Naive thymus-derived CD8-positive, alpha-beta T cell (primary cell): ENCODE measurements at places on chromosomes 3 and 15.

GRCh38 chr3:198025644-198026043 is 65.6 kb downstream of the LMLN start:
- no peak overlapping the region for H3K27ac ChIP-seq
- no peak for DNase-seq
- H3K36me3 ChIP-seq = peaks cover 33% of the 10 kb centered on the region
- no peak overlapping the region for H3K4me3 ChIP-seq
- no peaks in the 10 kb centered on the region for H3K27me3 ChIP-seq

GRCh38 chr3:129626744-129627349 is 20.4 kb upstream of the PLXND1 start:
- H3K27ac ChIP-seq = peak overlapping the region; percentile 93
- H3K4me3 ChIP-seq = peak overlapping the region; percentile 87
- no peaks in the 10 kb centered on the region for H3K36me3 ChIP-seq
- peaks cover 23% of the 10 kb centered on the region for H3K4me1 ChIP-seq
- peak; percentile 54 for DNase-seq

GRCh38 chr15:55695432-55695831 is 47.5 kb downstream of the PRTG start:
- no peak for DNase-seq
- no peaks in the 10 kb centered on the region for H3K36me3 ChIP-seq
- peaks cover 1% of the 10 kb centered on the region for H3K27me3 ChIP-seq
- H3K4me1 ChIP-seq = no peaks in the 10 kb centered on the region
- no peak overlapping the region for H3K27ac ChIP-seq
- H3K4me3 ChIP-seq = no peak overlapping the region

DNA sequence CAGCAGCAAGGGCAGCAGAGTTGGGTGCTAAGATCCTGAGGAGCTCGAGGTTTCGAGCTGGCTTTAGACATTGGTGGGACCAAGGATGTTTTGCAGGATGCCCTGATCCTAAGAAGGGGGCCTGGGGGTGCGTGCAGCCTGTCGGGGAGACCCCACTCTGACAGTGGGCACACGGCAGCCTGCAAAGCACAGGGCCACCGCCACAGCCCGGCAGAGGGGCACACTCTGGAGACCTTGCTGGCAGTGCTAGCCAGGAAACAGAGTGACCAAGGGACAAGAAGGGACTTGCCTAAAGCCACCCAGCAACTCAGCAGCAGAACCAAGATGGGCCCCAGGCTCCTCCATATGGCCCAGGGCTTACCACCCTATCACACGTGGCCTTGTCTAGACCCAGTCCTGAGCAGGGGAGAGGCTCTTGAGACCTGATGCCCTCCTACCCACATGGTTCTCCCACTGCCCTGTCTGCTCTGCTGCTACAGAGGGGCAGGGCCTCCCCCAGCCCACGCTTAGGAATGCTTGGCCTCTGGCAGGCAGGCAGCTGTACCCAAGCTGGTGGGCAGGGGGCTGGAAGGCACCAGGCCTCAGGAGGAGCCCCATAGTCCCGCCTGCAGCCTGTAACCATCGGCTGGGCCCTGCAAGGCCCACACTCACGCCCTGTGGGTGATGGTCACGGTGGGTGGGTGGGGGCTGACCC is 18.8 kb downstream of the SEC61A1 start:
- no peak overlapping the region for H3K27ac ChIP-seq
- H3K36me3 ChIP-seq = peaks cover 52% of the 10 kb centered on the region
- H3K4me1 ChIP-seq = peaks cover 6% of the 10 kb centered on the region
- no peak overlapping the region for H3K4me3 ChIP-seq
- no peak for DNase-seq

GRCh38 chr3:192929755-192930547 is 12.3 kb upstream of the MB21D2 start:
- no peak overlapping the region for H3K4me3 ChIP-seq
- H3K4me1 ChIP-seq = no peaks in the 10 kb centered on the region
- peaks cover 13% of the 10 kb centered on the region for H3K27me3 ChIP-seq
- no peaks in the 10 kb centered on the region for H3K36me3 ChIP-seq
- no peak for DNase-seq

- H3K36me3 ChIP-seq = no peaks in the 10 kb centered on the region
- no peak overlapping the region for H3K4me3 ChIP-seq
- no peak overlapping the region for H3K27ac ChIP-seq
- H3K27me3 ChIP-seq = peaks cover 24% of the 10 kb centered on the region
- DNase-seq = no peak
Measured at GRCh38 chr15:84022516-84022915, 213.1 kb upstream of the GOLGA6L4 start.

GRCh38 chr3:112651516-112651915 is 10.6 kb upstream of the CCDC80 start:
- no peaks in the 10 kb centered on the region for H3K36me3 ChIP-seq
- no peaks in the 10 kb centered on the region for H3K4me1 ChIP-seq
- H3K27ac ChIP-seq = no peak overlapping the region
- no peak for DNase-seq
- no peaks in the 10 kb centered on the region for H3K27me3 ChIP-seq

GRCh38 chr15:57586661-57587424 is 4.9 kb upstream of the MYZAP start:
- H3K36me3 ChIP-seq = peaks cover 8% of the 10 kb centered on the region
- no peak overlapping the region for H3K4me3 ChIP-seq

GRCh38 chr3:122077293-122078234 is 22.4 kb downstream of the CD86 start:
- DNase-seq = no peak
- peaks cover 11% of the 10 kb centered on the region for H3K4me1 ChIP-seq
- H3K27me3 ChIP-seq = peaks cover 36% of the 10 kb centered on the region
- H3K4me3 ChIP-seq = no peak overlapping the region
- peaks cover 4% of the 10 kb centered on the region for H3K36me3 ChIP-seq

- H3K27ac ChIP-seq = peak overlapping the region; percentile 42
- no peaks in the 10 kb centered on the region for H3K27me3 ChIP-seq
Measured at GRCh38 chr3:4581920-4582611, 88.9 kb downstream of the ITPR1 start.

DNA sequence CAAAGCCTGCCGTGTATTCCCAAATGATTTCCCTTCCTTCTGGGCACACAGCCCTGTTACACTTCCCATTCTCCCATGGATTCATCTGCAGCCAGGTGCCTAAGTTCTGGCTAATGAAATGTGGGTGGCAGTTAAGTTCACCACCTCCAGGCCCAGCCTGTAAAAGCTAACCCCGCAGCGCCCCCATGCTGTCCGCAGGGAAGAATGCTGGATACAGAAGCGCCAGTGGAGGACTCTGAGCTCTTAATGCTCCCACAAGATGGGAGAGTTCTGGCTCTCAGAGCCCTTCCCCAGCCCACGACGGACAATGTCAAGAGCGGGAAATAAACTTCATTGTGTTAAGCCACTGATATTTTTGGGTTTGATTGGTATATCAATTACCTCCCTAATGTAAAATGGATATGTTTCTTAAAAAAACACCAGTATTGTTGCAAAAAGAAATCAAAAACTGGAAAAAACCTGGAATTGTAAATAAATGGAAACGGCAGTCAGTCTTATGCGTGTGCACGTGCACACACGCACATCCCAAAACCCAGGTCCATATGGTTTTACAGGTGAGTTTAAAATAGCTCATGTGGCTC is 37.7 kb upstream of the FGD5 start:
- no peak for DNase-seq
- H3K36me3 ChIP-seq = peaks cover 8% of the 10 kb centered on the region
- H3K4me3 ChIP-seq = no peak overlapping the region
- no peak overlapping the region for H3K27ac ChIP-seq

DNA sequence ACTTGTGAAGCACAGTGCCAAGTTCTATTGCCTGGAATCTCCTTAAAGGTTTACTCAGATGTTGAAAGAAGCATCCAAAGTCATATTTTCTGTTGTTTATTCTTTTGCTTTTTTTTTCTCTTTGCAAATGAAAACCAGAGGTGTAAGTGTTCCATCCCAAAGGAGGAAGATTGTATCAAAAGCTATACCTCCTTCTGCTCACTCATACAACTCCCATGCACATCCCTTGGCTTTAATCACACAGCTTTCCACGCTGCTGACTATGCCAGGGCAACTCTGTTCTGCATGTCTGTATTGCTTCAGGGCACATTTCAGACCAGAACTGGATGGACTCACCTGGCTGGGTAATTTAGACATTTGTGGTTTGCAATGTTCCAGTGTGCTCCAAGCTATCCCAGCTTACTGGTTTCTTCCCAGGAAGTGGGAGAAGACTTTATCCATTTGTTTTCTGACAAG is 399.6 kb upstream of the TBL1XR1 start:
- peak overlapping the region; percentile 73 for H3K4me3 ChIP-seq
- DNase-seq = no peak
- H3K27ac ChIP-seq = peak overlapping the region; percentile 94
- H3K27me3 ChIP-seq = no peaks in the 10 kb centered on the region
- H3K36me3 ChIP-seq = no peaks in the 10 kb centered on the region

DNA sequence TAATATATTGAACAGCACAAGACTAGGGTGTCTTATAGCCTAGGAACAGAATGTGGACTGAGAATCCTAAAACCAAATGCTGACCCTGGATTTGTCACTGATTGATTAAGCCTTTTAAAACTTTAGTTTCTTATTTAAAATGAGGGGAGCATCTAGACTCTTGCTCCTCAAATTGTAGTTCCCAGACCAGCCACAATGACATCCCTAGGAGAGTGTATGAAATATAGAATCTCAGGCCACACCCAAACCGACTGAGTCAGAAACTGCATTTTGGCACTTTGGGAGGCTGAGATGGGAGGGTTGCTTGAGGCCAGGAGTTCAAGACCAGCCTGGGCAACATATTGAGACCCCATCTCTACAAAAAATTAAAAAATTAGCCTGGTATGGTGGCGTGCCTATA is 287.8 kb upstream of the UMPS start:
- no peak overlapping the region for H3K4me3 ChIP-seq
- H3K27ac ChIP-seq = no peak overlapping the region
- no peaks in the 10 kb centered on the region for H3K4me1 ChIP-seq
- no peaks in the 10 kb centered on the region for H3K36me3 ChIP-seq

- peaks cover 11% of the 10 kb centered on the region for H3K4me1 ChIP-seq
- H3K27ac ChIP-seq = no peak overlapping the region
- peak; percentile 36 for DNase-seq
- no peaks in the 10 kb centered on the region for H3K36me3 ChIP-seq
Measured at GRCh38 chr15:78937132-78937739, 7.6 kb downstream of the CTSH start.

DNA sequence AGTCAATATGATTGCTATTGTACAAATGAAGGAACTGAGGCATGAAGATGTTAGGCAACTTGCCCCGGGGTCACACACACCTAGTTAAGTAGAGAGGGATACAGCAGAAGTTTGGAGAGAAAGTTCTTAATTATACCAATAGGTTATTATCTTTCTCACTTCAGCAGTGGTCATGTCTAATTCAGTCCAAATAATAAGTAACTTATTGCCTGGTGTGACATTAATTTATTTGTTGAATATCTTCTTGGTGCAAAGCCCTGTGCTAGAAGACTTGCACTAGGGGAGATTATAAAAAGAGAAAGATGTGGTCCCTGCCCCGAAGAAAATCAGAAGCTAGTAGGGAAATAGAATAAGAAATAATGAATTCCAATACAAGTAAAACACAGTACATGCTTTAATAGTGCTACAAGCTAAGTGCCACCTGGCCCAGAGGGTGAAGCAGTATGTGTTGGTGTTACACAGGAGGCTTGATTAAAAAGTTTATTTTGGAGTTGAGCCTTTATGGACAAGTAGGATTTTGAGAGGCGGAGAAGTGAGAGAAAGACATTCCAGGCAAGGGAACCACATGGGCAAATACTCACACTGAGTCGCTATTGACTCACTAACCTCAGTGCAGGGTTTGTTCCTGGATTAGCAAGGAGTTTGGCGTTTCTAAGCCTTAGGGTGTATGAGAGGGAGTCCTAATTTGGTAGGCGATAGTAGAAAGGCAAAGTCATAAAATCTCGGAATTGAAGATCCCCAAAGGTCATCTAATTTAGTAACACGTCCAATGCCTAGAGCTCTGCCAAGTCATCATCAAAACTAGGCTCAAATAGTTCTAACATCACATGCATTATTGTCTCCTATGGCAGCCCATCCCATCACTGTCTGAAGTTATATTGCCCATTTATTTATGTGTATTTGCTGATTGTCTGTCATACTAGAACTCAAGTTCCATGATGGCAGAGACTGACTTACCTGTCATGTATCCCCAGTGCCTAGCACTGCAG is 19.2 kb upstream of the GSK3B start:
- no peaks in the 10 kb centered on the region for H3K4me1 ChIP-seq
- H3K36me3 ChIP-seq = peaks cover 10% of the 10 kb centered on the region
- no peaks in the 10 kb centered on the region for H3K27me3 ChIP-seq
